ENCODE measurements at places on chromosomes 11 and 22. TPM values are rescaled to one million over a fixed set of nuclear protein-coding genes. Genes with fewer than 3 reads are reported as not detected.

DNA sequence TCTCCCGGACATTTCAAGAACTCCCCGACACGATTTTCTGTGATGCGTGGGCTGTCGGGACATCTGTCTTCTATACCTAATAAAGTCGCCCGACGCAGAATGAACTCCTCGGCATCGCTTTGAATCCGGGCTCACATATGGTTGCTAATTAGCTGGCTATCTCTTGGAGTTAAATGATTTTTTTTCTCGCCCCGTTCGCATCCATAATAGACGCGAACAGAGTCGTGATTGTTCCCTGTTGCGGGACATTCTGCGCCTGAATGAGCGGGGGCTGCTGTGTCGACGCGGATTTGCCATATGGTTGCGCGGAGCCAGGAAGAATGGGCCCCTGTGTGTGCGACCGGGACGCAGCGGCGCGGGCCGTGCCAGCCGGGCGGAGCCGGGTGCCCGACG lies 16.4 kb downstream of the CDKN1C start:
- DNase-seq = no peak

DNA sequence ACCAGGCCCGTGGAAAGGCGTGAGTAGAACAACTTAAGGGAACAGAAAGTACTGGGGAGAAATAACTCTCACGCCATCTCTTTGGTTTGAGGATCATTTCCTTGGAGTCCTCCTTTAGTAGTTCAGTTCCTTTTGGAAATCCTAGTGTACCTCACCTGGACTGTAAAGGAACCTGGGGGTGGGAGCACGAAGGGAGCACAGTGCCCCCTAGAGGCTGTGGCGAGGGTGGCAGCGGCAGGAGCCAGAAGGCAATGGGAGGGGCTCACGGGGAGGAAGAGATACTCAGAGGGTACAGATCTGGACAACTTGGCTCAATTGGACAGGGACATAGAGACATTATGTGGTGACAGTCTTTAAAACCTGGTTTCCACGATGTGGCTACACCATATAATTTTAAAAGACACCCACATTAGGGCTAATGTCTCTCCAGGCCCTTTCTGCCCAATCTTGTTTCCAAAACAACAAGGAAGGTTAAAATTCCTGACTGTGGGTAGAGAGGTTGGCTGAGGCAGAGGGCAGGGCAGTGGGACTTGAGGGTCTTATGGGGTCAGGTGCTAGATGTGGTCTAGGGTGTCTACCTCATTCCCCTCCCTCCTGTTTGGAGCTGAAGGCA lies 87.0 kb downstream of the CSNK2A3 start:
- DNase-seq = peak; percentile 19

DNA sequence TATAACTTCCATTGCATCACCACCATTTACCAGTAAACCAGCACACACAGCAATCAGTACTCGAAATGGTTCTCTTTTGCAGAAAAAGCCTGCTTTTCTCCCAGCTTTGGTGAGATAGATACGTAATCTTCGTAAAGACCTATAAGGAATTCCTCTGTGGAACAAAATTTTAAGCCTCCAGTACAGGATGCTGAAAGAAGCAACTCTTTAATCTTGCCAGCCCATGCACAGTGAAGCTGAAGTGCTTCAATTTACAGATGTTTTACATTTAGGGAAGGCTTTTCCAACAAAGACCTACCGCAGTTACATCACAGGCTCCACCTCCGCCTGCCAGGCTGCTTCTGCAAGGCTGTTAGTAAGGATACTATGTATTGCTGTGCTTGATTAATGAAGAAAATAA lies 1.9 kb downstream of the ELMOD1 start:
- DNase-seq = no peak

DNA sequence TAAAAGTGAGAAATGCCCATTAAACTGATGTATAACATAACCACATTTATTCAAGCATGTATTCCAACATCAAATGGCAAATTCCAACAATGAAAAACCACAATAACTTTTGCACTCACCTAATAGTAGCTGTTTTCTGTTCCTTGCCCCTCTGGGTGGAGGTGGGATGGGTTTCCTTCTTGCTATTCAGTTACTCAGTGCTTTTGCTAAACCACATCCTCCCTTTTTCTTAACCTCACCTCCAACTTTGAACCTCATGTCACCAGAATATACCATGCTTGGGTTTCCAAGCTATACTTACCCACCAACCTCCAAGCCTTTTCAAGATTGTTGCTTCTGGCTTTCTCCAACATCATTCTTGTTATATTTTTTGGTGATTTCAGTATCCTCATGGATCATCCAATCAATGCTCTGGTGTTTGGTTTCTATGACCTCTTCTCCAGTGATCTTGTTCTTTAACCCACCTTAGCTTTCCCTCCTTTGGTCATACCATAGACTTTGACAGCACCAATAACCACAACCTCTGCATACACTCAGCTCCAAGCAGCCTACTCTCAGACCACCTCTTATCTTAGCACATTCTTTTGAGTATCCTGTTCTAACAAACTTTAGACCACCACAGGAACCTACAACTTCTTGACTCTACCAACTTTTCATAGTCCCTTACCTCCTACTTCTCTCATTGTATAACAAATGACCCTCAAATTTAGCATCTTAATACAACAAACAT lies 3.2 kb upstream of the CCDC15 start:
- no peak for DNase-seq

GRCh38 chr11:86158704-86159580 lies 85.6 kb upstream of the EED start:
- no peak for DNase-seq

- DNase-seq = no peak
Measured at GRCh38 chr11:124938206-124938765, 2.4 kb upstream of the HEPACAM start.

GRCh38 chr11:32430568-32431381 lies 4.6 kb downstream of the WT1 start:
- DNase-seq = no peak

- DNase-seq = no peak
Measured at GRCh38 chr11:45243967-45244366, 42.2 kb downstream of the SYT13 start.

GRCh38 chr11:2582351-2582945 lies 117.3 kb downstream of the KCNQ1OT1 start:
- no peak for DNase-seq

- DNase-seq = no peak
Measured at GRCh38 chr11:31823644-31824331, 12.7 kb upstream of the PAX6 start.

- no peak for DNase-seq
Measured at GRCh38 chr11:10592331-10592730, 23.9 kb upstream of the LYVE1 start.

- DNase-seq = peak; percentile 48
Measured at GRCh38 chr11:128039140-128040021, 548.0 kb downstream of the ETS1 start.

- no peak for DNase-seq
Measured at GRCh38 chr22:40401981-40402406, 31.6 kb downstream of the SGSM3 start.

- DNase-seq = no peak
Measured at GRCh38 chr22:33838644-33839043, 81.6 kb downstream of the LARGE1 start.

The MS4A2 gene
- not detected for total RNA-seq

The BACE1 gene
- 12.4 TPM for total RNA-seq

The TIMP3 gene
- total RNA-seq = 397 TPM

The RASSF7 gene
- 49.4 TPM for total RNA-seq

The OVCH2 gene
- not detected for total RNA-seq

The LARGE2 gene
- total RNA-seq = 33.6 TPM

All from prostate gland (tissue), 2 donors.